Stimulated activated CD4-positive, alpha-beta T cell treated with anti-CD3 and anti-CD28 coated beads, Interleukin-12 subunit alpha, Interleukin-12 subunit beta, amount 100 ng/mL, for 48 hours (primary cell): ENCODE measurements at places on chromosomes 1 and 21.

GRCh38 chr21:44874497-44875315 lies 1.2 kb upstream of the PTTG1IP start:
- no peak for DNase-seq

GRCh38 chr1:8580566-8580965 lies 236.9 kb downstream of the RERE start:
- DNase-seq: no peak

DNA sequence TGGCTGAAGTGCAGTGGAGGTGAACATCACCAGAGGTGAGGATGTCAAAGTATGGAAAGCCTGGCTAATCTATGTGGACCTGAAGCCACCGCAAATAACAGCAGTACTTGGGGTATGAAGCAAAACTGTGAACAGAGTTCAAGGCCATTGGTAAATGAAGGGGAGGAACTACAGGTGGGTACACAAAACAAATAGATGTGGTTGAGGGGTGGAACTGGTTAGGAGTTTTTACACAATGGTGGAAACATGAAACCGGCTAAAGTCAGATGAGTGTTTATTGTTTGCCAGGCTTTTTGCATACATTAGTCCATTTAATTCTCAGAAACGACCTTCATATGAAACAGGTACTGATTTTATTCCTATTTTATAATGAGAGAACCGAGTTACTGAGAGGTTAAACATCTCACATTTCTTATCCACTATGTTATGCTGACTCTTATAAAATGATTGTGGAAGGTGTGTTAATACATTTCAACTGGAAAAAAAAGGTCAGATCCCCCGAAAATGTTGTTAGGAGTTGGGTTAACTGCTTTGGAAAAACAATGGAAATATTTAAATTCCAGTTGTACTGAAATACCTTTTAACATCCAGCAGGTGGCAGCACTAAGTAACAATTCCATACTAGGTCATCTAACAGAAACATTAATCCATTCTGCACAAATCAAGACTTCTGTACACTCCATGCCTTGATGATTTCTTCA lies 44.3 kb upstream of the GTF2B start:
- peak; percentile 30 for DNase-seq

- DNase-seq: no peak
Observed at GRCh38 chr1:159012495-159012894, 2.8 kb downstream of the IFI16 start.

DNA sequence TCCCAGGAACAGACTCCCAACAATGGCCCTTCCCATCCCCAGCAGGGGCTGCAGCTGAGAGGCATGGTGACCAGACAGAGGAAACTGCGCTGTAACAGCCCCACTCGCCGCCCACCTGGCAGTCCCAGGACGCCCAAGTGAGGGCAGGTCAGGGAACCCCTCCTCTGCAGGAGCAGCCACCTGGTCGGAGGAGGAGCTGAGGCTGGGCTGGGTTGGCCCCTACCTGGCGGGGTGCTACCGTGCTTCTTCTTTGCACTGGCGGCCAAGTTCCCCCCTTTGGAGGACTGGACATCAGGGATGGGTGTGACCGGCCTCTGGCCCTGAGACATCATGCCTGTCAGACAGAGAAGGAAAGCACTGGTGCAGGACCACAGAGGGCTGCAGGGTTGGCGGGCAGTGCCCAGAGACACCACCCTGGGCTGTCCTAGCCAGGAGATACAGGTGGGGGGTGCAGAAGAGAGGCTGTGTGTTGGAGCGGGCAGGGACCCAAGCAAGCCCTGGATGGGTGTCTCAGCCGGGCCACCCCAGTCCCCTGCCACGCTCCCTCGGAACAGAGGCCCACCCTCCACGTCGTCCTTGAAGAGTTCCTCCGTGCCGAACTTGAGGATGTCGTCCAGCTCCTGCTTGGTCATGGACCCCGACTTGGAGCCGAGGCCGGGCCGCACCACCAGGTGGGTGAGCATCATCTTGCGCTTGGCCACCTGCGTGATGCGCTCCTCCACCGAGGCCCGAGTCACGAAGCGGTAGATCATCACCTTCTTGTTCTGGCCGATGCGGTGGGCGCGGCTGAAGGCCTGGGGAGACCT lies 51.6 kb downstream of the CHD5 start:
- no peak for DNase-seq

DNA sequence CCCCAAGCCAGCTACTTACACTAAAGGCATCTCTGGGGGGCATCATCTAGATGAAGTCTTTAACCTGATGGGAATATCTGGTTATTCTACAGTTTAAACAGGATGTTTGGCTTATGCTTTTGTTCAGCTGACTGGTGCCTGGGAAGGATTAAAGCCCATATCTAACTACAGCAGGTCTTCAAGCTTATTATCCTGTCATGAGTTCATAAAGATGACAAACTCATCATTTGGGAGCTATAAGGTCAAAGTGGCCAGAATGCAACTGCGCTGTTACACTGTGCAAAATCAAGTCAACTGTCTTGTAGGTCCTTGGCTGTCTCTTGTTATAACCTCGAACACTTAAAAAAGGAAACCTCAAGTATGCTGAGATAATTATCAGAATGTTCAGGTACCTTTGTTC lies 18.6 kb upstream of the MOB3C start:
- no peak for DNase-seq

DNA sequence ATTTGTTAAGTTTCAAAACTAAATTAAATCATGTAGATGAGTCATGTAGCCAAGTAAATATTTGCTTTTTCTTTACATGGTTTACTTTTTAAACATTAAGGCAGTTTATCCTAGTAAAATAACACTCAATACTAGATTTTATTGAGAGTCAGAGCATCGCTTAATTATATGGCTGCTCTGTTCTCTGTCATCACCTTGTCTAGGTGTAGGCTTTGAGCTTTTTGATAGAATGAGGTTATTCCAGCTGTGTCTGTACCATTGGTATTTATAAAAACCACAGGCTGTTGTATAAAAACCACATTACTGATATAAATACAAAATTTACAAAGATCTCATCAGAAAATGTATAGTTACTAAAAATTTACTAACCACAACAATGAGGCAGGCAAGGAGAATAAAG lies 42.5 kb upstream of the GPR52 start:
- no peak for DNase-seq

GRCh38 chr1:208042041-208042615 lies 131.2 kb upstream of the CD34 start:
- DNase-seq: no peak

DNA sequence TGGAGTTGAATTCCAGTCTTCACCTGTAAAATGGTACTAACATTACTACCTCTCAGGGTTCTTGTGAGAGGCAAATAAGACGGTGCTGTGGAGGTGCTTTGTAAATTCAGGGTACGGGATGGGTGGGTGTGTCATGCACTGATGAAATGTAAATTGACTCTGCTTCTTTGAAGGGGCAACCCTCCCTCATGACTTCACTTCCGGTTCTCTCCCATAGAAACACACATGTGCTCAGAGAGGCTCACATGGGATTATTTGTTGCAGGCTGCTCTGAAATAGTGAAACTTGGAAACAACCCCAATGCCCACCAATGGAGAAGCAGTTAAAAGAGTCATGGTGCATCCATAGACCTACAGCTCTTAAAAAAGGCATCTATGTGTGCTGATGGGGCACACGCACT lies 44.9 kb upstream of the SCMH1 start:
- no peak for DNase-seq

GRCh38 chr1:193694741-193695140 lies 508.3 kb upstream of the B3GALT2 start:
- DNase-seq: no peak

GRCh38 chr1:192869308-192869940 lies 60.6 kb downstream of the RGS2 start:
- DNase-seq: no peak

- DNase-seq: no peak
Observed at GRCh38 chr1:29629401-29629800, 393.1 kb downstream of the PTPRU start.

DNA sequence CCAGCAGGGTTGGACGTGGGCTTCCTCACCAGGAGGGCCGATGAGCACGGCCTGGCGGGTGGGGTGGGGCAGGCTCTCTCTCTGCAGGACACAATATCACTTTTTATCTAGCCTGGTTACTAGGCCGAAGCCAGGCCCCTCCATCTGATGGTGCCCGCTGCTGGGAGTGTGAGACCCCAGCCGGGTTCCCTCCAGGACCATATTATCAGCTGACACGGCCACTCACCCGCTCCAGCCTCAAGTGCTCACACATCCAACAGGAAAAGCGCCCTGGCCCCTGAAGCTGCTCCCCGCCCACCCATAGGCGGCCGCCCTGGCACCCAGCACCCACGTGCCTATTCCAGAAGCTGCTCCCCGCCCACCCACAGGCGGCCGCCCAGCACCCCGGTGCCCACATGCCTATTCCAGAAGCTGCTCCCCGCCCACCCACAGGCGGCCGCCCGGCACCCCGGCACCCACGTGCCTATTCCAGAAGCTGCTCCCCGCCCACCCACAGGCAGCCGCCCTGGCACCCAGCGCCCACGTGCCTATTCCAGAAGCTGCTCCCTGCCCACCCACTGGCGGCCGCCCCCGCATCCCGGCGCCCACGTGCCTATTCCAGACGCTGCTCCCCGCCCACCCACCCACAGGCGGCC lies 5.0 kb downstream of the SLC19A1 start:
- no peak for DNase-seq

DNA sequence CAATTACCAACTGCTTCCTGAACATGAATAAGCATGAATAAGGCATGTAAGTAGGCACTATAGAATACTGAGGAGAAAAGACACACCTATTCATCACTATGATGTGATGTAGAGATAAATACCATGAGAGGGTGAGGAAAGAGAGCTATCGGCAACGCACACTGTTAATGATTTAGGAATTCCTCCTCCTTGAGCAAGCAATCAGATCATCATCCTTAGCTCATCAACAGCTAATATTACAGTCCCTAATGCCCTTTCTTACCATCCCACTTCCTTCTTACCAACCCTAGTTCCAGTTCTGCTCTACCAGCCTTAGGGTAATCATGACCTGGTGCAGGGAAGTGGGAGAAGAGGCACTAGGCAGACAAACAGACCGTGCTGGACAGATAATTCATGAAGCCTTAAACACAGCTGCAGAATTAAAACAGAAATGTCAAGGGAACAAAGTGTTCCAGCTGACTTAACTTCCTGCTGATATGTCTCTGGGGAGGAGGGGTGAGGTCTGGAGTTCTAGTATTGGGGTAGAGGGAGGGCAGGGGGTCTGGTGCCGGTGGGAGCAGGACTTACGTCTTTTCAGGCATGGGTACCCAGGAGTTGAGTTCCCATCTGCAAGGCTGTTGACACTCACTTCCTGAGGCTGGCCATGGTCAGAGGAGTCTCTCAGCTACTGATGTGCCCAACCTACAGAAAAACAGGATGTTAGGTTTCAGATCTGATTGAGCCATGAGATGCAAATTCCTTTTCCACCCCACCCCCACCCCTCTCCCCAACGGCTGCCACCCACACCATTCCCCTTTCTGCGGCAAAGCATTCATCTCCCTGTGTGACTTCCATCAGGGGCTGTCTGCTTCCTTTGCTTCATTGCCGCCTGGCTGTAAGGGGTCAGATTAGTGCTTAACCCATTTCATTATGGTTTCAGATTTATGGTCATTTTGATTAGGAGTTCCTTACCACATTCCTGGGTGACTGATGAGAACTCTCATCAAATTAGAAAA lies 12.6 kb upstream of the RCSD1 start:
- no peak for DNase-seq

- DNase-seq: no peak
Observed at GRCh38 chr1:233960386-233960785, 55.9 kb downstream of the SLC35F3 start.

DNA sequence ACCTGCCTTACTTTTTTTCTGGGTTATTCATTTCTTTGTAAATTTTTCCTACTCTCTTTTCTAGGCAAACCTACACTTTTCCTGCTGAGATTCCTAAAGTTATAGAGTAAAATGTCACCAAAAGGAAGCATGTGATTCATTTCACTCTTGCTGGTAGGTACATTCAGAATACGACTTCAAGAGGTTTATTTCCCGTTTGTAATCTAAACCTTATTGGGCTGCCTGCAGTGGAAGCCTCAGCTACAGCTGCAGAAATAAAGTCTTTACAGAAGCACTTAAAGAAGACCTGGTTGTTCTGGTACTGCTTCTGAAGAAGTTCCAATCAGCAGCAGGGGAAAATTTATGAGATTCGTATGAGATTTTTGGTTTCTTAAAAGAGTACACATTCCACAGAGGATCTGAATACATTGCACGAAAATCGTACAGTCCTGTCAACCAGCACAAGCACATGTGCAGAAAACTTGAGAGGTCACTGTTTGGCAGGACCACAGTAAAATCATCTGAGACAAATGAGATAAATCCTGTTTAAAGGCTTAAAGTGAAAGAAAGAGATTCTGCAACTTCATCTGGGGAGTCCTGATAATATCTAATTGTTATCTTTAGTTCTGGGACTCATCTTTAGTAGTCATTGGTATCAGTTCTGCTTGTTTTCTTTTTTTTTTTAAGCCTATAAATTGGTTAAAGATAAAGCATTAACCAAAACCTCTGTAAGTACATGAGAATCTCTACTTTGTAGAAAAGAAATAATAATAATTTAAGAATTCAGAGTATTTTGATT lies 109.9 kb upstream of the ADGRL2 start:
- DNase-seq: no peak

DNA sequence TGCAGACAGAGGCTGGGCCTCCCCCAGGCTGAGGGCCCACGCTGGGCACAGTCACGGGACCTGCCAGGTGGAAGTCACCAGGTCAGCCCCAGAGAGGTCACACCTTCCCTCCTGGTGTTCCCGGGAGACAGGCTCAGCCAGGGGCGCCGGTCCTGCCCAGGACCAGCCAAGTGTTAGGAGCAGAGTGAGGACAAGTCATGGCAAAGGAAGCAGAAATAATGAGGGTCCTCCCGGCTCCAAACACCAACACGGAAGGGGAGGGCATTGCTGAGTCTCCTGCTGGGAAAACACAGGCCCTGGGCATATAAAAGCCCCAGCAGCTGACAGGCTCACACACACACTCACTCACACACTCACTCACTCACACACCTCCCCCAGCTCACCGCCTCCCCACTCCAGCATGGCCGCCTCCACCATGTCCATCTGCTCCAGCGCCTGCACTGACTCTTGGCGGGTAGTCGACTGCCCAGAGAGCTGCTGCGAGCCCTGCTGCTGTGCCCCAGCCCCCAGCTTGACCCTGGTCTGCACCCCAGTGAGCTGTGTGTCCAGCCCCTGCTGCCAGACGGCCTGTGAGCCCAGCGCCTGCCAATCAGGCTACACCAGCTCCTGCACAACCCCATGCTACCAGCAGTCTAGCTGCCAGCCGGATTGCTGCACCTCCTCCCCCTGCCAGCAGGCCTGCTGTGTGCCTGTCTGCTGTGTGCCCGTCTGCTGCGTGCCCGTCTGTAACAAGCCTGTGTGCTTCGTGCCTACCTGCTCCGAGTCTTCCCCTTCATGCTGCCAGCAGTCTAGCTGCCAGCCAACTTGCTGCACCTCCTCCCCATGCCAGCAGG lies at the start of gene KRTAP10-10:
KRTAP10-10 (plus strand) TSS at position 339 of the 833 bp plus-strand sequence; CDS start at position 401, 62 bp downstream.
- DNase-seq: no peak

- no peak for DNase-seq
Observed at GRCh38 chr21:15241997-15242736, 177.4 kb upstream of the NRIP1 start.

DNA sequence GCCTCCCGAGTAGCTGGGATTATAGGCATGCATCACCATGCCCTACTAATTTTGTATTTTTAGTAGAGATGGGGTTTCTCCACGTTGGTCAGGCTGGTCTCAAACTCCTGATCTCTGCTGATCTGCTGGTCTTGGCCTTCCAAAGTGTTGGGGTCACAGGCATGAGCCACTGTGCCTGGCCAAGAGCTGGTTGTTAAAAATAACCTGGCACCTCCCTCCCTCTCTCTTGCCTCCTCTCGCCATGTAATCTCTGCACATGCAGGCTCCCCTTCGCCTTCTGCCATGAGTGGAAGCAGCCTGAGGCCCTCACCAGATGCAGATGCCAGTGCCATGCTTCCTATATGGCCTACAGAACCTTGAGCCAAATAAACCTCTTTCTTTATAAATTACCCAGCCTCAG lies 74.7 kb upstream of the TLR5 start:
- DNase-seq: no peak

- peak; percentile 55 for DNase-seq
Observed at GRCh38 chr1:244796719-244797406, 38.6 kb upstream of the COX20 start.
